ENCODE measurements at places on chromosomes 13 and 19.

DNA sequence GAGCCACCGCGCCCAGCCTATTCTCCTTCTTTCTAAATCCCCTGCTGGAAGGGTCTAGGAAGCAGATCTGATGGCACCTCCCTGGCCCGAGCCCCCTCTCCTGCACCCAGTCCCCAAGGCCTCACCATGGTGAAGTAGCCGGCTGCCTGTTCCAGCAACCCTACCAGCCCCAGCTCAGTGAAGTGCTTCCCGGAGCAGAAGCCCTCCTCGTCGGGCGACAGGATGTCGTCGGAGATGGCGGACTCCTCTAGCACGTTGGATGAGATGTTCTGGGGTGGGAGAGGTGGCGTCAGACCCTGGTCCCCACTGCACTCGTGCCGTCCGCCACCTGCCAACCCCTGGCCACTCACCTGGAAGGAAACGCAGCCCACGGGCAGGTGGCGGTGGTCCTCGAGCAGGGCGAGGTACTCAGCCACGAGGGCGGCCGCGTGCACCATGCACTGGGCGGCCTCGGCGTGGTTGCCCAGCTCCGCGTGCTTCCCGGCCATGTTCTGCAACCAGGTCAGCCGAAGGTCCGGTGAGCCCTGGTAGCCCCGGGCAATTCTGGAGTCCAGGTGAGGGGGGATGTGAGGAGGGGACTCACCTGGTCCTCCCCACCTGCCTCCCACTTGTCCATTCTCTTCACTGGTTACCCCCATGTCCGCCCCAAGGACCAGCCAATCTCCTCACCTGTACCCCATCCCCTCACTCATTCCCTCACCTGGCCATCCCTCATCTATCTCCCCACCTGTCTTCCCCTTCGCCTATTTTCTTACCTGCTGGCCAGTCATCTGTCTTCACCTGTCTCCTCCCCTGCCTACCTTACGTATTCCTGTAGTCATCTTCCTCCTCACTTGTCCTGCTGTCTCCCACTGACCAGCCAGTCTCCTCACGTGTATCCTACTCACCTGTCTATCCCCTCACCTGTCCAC is 11.5 kb upstream of the KANK2 start:
- DNase-seq, result no peak

DNA sequence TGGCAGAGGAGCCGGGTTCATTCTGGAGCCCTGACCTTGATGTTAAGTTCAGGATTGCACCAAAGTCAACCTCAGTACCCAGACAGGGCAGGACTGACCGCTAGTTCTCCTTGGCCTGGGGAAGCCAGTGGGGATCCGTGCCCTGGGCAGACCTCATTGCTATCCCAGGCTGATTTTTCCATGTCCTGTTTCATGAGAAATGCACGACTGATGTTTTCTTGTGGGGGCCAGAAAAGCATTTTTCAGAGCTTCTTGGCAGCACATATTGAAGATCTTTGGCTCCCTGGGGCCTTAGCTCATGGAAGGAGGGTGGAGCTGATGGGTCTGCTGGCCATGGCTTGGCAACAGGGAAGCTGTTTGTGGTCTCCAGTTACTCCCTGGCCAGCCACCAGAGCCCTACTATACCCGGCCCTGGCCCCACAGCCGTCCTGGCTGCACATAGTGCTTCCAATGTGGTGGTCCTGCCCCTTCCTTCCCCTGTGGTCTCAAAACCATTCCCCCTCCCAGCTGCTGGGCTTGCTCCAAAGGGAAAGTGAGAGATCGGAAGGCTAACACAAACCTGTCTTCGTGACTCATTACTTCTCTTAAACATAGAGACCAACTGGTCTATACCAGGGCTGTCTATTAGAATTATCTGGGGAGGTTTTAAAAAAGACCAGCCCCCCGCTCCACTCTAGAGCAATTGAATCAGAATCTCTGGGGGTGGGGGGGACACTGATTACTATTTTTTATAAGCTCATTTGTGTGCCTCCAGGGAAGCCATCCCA is 11.2 kb downstream of the IL17D start:
- no peak for DNase-seq

GRCh38 chr13:88932950-88933349 is 1261.8 kb downstream of the SLITRK5 start:
- DNase-seq, result no peak

- DNase-seq, result no peak
These were observed 14.5 kb downstream of the ZNF426 start for GRCh38 chr19:9523885-9524474.

DNA sequence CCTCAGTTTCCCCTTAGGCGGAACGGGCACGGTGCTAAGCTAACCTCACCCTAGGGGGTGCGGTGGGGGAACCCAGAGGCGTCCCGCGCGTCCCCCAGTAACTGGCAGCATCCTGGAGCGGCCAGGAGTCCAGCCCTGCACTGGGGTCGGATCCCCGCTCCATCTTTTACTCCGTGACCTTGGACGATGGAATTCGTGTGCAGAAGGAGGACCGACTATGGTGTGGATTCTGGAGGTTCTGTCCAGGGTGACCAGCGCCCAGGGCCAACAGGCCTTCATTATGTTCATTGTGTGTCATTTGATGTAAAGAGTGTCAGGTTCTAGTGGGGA is 630 bp downstream of the SPPL2B start:
- no peak for DNase-seq

GRCh38 chr19:3661284-3662238 is 35.0 kb upstream of the CACTIN start:
- DNase-seq, result no peak

GRCh38 chr13:52421216-52421615 is 15.2 kb upstream of the THSD1 start:
- no peak for DNase-seq
